ENCODE measurements at places on chromosomes 6 and 20.

DNA sequence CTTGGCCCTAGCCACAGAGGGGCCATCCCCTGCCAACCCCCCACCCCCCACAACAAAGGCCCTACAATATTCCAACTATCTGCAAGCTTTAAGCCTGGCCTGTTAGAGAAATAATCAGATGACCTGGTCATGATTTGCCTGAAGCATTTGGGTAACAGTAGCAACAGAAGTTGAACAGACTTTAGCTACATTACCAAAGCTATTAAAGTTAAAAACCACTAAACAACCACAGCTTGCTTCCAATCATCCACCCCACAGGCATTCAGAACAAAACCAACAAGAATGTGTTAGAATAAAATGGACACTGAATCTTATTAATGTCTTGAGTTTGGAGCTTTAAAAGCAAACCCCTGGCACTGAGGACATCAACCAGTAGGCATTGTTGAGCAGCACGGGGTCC is 250.9 kb downstream of the LRFN2 start:
- no peak for DNase-seq

GRCh38 chr6:21527731-21528130 is 65.8 kb upstream of the SOX4 start:
- no peak for DNase-seq

GRCh38 chr6:7647504-7647903 is 57.5 kb downstream of the SNRNP48 start:
- DNase-seq, result no peak

GRCh38 chr20:51335329-51335841 is 207.1 kb downstream of the NFATC2 start:
- peak; percentile 92 for DNase-seq

DNA sequence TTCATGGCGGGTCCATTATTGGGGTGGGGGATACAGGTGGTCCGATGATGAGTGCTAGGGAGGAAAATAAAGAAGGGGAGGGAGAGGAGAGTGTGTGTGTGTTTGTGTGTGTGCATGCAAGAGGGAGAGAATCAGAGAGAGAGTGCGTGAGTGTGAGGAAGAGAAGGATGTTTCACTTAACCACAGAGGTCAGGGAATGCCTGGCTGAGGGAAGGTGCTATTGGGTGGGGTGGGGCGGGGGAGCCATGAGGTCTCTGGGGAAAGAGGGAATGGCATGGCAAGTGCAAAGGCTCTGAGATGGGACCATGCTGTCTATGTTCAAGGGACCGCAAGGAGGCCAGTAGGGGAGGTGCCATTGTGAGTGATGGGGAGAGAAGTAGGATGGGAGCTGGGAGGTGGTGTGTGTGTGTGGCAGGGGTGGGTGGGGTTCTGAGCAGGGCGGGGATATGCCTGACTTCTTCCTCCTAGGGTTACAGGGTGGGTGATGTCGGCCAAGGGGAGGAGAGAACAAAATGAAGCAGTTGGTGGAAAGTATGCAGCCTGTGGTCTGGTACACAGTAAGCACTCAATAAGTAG is 23.0 kb downstream of the CEBPB start:
- no peak for DNase-seq

DNA sequence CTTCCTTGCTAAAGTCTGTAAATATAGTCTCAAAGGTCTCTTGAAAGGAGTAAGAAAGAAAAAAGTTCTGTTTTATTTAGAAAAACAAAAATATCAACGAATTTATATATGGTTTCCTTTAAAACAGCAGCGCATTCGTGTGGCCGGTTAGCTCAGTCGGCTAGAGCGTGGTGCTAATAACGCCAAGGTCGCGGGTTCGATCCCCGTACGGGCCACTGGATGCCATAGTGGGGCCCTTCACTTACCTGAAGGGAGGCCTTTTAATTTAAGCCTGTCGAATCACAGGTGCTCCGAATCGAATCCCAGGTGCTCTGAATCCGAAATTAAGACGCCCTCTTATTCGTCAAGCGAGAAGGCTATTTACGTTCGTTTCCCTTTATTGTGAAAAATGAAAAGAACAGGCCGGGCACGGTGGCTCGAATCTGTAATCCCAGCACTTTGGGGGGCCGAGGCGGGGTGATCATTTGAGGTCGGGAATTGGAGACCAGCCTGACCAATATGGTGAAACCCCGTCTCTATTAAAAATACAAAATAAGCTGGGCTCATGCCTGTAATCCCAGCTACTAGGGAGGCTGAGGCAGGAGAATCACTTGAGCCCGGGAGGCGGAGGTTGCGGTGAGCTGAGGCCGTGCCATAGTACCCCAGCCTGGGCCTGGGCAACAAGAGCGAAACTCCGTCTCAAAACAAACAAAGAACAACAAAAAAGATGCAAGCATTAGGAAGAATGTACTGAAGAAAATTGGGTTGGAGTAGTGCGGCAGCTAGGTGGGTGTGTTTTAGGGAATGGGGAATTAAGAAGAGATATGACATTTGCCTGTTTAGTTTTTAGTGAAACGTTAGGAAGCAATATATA is 195.8 kb upstream of the ZNF184 start:
- peak; percentile 46 for DNase-seq

GRCh38 chr6:89310929-89311328 is 4.2 kb downstream of the GABRR2 start:
- DNase-seq, result no peak

- no peak for DNase-seq
Measured at GRCh38 chr6:30572148-30572547, 906 bp downstream of the ABCF1 start.

Measured in fibroblast of the conjunctiva (primary cell).